ENCODE measurements at places on chromosomes 3 and 15.

DNA sequence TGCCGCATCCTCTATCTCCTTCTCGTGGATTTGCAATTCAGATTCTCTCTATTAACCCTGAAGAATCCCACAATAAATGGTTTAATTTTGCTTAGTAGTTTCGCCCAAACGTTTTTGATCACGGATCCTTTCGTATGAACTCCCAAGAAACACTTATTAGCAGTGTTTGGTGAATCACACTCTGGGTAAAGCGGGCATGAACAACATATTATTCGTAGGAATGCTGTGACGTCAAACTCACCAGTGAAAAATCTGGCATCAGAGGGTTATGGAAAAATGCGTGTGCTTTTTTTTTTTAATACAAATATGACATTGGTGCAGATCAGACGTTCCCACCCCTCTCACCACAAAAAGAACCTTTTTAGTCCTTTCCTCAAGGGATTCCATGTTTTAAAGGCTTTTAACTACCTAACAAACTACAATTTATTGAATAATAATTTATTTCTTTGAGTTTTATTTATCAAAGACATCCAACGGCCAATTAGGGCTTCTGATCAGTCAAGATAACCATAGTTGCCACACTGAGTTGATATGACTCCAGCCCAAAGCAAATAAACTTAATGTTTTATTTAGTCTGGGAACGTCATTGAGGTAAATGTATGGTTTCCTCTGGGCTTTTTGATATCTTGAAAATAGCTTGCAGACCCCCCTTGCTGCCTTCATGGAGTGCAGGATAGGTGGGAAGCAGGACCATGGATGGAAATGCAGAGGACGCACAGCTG is 45.5 kb upstream of the CGNL1 start:
- no peak for DNase-seq

- DNase-seq: peak; percentile 65
Observed at GRCh38 chr15:52481915-52482314, 46.8 kb downstream of the MYO5A start.

- DNase-seq: no peak
Observed at GRCh38 chr3:10956986-10957385, 35.6 kb upstream of the SLC6A1 start.

- peak; percentile 95 for DNase-seq
Observed at GRCh38 chr3:179451265-179452175, at the start of gene GNB4. Gene GNB4, minus strand, starts transcription at chr3:179451470. Its CDS starts 25,270 bp downstream, at chr3:179426200.

- DNase-seq: no peak
Observed at GRCh38 chr3:84893211-84893610, 65.6 kb upstream of the CADM2 start.

DNA sequence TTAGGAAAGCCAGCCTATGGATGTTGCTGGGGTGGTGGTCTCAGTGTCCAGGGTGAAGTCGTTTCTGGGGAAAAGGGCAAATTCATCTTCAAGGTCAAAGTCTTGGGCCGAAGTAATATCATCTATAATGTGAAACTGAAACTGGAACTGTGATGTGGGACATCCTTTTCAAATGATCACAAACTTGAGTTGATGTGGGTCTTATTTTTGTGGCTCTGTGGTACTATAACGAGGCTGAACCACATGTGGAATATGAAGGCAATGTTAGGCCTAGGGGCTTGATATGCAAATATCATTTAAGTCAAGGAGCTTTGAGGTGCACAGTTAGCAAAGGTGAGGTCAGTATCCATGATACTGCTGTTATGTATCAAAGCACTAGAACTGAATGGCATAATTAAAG is 1.5 kb upstream of the CD200R1L start:
- no peak for DNase-seq

DNA sequence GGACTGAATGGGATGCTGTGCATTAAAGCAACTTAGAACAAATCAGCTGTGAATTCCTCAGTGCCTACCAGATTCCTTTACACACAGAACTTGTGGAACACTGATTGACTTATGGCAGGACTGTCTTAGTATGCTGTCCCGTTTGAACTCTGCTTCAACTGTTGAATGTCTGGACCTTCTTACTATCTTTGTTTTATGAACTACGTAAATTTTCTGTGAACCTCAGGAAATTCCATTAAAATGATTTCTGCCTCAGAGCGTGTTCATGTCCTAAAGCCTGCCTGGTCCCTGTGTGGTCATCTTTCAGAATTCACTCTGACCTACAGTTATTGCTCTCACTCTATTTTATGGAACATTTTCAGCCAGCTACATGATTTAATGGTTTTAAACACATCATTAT is 29.4 kb upstream of the FBN1 start:
- peak; percentile 49 for DNase-seq

GRCh38 chr3:24323272-24323671 is 171.4 kb downstream of the THRB start:
- no peak for DNase-seq

- no peak for DNase-seq
Observed at GRCh38 chr15:66574596-66574950, 8.8 kb upstream of the LCTL start.

DNA sequence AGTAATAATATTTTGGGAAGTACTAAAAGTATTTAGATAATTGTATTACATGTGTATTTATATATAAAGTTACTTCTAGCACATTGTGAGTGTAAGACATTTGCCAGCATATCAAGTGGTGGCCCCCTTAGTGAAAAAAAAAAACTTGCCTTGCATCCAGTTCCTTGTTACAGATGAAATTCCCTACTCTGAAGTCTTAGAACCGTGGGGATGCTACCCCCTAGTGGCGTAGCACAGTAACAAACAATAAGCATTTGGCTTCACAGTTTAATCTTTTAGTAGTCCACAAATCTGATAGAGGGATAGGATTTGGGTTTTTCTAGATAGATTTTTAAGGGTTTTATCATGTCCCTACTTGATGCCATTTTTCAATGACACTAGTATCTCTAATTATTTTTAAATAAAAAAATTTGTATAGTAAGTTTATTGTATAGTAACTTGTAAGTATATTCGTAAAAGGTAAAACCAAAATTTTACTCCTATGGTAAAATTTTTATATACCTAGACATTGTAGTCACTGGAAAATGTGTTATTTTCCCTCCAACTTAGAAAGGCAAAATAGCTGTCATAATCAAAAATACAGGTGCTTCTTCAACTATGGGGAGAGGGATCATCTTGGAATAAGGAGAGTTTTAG is 14.3 kb downstream of the SMC4 start:
- DNase-seq: peak; percentile 86

GRCh38 chr3:116512931-116513330 is 67.6 kb upstream of the LSAMP start:
- no peak for DNase-seq

DNA sequence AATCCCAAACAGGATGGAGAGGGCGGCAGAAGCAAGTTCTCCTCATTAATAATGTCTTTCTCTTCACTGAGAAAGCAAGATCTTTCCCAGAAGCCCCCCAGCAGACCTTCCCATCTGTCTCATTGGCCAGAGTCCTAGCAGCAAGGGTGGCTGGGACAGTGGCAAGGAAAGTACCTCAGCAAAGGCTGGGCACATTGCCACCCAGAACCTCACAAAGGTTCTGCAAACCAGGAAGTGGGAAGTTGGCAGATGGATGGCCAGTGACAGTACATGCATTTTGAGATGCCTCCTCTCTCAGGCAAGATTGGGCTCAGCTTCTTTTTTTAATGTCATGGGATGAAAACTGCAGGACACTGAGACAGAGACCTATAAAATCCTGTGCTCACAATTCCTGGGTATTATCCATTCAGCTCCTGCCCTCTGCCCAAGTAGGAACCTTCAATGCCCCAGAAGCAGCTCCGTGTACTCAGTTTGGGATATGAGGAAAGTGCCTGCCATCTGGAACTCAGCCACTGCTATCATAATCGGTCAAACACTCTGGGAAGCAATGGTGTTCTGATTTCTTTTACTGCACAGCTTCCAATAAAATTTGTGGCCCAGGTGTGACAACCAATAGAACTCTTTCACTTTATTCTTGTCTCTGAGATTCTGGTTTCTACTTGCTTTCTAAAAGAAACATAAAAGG is 25.5 kb downstream of the DPH3 start:
- DNase-seq: no peak

- DNase-seq: no peak
Observed at GRCh38 chr3:167739190-167739810, 3.8 kb downstream of the SERPINI1 start.

DNA sequence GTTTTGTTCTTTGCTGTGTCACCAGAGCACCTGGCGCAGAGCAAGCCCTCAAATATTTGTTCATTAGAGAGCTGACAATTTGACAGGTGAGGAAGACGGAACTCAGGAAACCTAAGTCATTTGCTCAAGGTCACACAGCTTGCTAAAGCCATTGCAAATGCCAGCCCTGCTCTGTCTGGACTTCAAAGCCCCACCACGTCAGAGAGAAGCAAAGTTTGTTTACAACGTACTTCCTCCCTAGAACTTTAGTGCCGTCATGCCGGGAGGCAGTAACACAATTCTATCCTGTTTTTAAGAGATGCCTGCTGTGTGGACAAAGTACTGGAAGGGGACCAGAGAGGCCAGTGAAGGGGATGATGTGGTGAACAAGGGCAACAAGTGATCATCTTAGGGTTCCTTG is 216.6 kb upstream of the PRICKLE2 start:
- DNase-seq: no peak

DNA sequence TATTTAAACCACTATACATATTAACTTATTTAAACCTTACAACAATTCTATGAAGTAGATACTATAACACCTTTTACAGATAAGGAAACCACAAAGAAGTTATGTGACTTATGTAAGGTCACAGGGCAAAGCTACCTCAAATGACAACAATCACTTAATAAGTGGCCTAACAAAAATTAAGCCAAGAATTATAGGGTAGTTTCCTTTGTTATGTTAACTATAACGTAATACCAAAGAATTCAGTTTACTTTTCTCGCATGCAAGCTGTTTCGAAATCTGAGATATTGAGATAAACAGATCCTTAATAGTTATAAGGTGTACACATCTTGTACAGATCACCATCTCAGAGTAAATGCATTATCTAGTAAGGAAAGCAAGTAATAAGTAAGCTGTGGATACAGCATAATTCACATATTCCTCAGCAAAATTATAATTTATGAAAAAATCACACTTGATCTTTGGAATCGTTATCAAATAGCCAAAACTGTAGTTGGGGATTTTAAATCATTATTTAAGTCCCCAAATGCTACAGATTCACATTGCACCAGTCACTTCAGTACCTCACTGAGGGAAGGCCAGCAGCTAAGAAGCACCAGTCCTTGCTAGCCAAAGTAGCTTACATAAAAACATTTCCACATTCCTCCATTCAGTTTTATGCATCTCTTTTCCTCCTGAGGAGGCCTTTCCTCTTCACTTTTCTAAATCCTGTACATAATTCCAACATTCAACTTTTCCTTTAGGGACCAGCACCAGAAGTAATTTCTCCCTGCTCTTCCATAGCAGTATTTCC is 226.8 kb downstream of the TBC1D5 start:
- no peak for DNase-seq

DNA sequence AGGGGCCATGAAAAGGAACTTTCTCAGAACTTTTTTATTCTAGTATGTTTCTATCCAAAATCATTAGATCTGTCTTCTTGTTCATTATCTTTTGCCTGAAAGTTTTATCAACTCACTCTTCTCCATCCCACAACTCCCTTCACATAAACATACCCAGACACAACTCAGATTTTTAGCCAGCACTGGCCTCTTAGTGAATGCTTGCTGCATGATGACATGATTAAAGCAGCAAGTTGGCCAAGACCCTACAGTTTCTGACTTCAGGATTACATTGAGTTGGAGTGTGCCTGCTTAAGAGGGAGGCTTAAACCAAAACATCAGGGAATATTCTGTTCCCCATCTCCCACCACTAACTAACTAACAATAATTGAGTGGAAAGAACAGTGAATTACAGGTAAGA is 38.1 kb downstream of the PLSCR2 start:
- peak; percentile 64 for DNase-seq

- no peak for DNase-seq
Observed at GRCh38 chr3:63886858-63887257, 23.2 kb downstream of the ATXN7 start.

- DNase-seq: peak; percentile 69
Observed at GRCh38 chr3:76349715-76350480, 564.5 kb upstream of the ZNF717 start.

DNA sequence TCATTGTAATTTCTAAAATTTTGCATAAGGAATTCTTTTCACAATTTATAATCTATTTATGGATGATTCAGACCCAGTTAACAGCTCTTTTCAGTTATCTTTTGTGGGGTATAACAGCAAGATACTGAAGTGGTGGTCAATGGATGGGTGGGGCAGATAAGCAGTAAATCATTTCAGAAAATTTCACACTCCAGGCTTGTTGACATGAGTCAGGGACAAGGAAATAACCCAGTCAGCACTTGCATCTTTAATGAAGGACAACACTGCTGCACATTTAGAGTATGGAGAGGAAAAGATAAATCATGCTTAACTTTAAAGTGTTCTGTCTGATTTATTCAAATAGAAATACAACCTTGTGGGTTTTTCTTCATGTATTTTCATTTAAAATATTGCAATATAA is 181.6 kb downstream of the ROBO1 start:
- no peak for DNase-seq

DNA sequence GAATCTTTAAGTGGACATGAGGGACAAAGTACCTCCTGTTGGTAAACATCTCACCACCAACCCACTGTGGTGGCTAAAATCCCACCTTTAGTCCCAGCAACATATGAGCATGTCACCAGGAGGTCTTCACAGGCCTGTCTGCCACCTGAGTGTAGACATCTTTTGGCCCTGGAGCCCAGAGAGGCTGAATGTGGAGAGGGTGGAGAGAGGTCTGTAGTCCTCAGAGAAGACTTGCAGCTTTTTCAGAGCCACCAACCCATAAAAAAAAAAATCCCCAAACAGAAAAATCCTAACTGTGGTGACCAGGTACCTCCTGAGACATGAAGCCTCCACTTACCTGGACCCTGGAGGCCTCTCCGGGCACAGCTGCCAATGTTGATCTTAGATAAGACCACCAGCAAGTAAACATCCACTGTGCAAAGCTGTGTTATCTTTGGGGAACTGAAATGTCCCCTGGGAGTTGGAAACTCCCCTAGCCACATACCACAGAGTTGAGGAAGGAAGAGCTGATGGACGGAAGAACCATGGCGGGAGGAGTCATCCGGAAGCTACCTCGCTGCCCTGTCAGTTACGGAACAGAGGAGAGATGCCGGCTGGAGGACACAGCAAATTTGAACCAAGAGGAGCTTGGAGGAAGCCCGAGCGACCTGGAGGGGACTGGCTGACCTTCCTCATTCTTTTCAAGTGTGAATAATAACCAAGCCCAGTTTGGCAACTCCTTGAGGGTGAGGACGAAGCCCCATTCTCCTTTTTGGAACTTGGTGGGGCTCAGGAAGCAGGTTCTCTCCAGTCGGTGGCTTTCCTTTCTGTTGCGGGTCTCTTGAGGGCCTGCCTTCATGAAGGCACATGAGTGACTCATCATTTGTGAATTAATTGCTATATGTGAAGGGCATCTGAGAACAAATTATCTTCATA is at the start of gene GHRL:
Gene GHRL (minus strand): TSS at position 443 of the 915 bp plus-strand sequence. CDS start 2,767 bp downstream, outside the sequence.
- DNase-seq: no peak

GRCh38 chr3:1495466-1495865 is 402.6 kb downstream of the CNTN6 start:
- DNase-seq: no peak

GRCh38 chr15:84736375-84736774 is 12.0 kb upstream of the ZNF592 start:
- no peak for DNase-seq

Measured in adipocyte (in vitro differentiated cells).